ENCODE measurements at places on chromosomes 16 and 17. TPM values are rescaled to one million over a fixed set of nuclear protein-coding genes. Genes with fewer than 3 reads are reported as not detected.

Gene MT1G
- polyA plus RNA-seq: 3.7 TPM

Gene SEPTIN1
- 3.4 TPM for polyA plus RNA-seq

GRCh38 chr17:75707079-75707571, 14.1 kb upstream of the ITGB4 start:
- DNase-seq: no peak

Gene HLF
- 4.1 TPM for polyA plus RNA-seq

Gene ALDH3A1
- polyA plus RNA-seq: not detected

DNA sequence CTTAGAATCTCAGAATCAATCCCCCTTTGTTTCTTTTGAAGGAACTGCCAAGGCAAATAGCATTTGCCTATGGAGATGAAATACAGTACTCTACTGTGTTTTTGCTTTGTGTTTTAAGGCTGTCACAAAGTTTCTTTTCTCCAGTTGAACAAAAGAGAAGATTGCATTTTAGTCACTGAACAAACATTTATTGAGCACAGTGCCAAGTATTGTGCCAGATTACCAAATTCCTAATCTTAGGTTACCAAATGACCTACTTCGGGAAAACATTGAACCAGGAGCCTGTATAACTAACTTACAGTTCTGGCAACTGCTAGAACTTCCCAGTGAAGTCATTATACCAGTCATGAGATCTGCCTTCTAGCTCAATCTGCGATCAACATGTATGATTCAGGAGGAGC, 3.0 kb upstream of the UBB start:
- DNase-seq: no peak

- DNase-seq: no peak
Observed at GRCh38 chr17:73141411-73141810, 23.4 kb upstream of the SSTR2 start.

Gene KRTAP3-1
- polyA plus RNA-seq: not detected

GRCh38 chr17:78479369-78479768, 97.8 kb downstream of the DNAH17 start:
- DNase-seq: no peak

GRCh38 chr17:71438631-71439146, 682.1 kb upstream of the SOX9 start:
- DNase-seq: no peak

GRCh38 chr17:33436321-33436720, 143.2 kb upstream of the ASIC2 start:
- DNase-seq: no peak
